ENCODE measurements at places on chromosomes 1 and 21.

DNA sequence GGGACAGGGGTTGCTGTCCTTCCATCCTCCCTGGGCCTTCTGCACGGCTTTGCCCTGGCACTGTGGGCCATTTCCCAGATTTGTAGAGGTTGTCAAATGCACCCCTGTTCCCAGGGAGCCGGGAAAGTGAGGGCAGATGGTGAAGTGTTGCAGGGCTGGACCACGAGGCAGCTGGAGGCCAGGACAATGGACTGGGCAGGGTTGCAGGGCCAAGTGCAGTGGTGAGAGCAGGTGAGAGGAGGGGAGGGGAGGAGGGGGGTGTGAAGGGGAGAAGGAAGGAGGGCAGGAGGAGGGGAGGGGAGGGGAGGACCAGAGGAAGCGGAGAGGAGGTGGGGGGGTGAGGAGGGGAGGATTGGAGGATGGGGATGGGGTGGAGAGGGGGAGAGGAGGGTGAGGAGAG, 443.9 kb downstream of the CAMTA1 start:
- DNase-seq: no peak

GRCh38 chr1:194485432-194485831, 1299.0 kb upstream of the B3GALT2 start:
- DNase-seq: no peak

GRCh38 chr1:78286686-78287085, 204.1 kb upstream of the PTGFR start:
- DNase-seq: no peak

GRCh38 chr1:87451229-87451920, 122.7 kb downstream of the LMO4 start:
- no peak for DNase-seq

DNA sequence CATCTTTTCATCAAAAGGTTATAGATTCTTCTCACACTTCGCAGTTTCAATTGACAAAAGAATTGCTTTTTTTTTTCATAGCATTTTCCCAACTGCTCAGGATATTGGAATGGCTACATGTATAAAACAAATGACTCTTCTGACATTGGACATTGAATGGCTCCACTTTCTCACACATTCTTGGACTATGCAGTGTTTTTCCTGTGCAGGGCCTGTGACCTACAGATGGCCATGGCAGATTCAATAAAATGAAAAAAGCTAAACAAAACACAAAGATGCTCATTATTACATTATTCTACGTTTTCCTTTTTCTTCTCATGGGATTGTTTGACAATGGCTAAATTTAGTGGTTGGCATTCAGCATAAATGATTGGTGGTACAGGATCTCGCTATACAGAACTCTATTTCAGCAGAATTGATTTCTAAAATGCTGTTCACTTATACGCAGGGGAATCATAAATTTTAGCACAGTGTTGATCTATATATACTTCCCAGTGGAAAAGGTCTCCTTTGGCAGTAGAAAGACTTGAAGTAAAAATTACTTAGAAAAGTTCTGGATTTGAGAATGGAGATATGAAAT, 115.6 kb upstream of the ADAMTS5 start:
- DNase-seq: no peak

All from activated CD8-positive, alpha-beta memory T cell treated with anti-CD3 and anti-CD28 coated beads for 1 hour (primary cell).